WTC11 (cell line): ENCODE measurements at places on chromosomes 4 and X.

DNA sequence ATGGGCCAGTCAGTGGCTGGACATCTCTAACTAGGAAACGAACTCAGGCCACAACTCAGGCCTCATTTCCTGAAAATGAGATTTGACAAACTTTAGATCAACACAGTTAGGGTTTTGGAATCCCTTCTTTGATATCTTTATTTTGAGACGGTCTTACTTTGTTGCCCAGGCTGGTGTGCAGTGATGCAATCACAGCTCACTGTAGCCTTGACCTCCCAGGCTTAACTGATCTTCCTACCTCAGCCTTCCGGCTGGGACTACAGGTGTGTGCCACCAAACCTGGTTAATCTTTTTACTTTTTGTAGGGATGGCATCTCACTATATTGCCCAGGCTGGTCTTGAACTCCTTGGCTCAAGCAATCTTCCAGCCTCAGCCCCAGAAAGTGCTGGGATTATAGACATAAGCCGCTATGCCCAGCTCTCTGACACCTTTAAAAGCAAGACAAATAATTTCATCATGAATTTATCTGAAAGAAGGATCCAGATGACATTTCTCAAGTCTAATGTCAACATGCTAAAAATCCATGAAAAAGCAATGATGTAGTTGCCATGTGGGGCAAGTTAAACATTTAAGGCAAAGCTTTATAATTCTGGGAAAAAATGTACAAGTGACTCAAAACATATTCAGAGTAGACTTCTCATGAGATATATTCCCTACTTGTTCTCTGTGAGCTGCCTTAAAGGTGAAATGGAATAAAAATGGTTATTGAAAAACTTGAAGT lies 89.1 kb upstream of the CBR4 start:
- no peak for DNase-seq

DNA sequence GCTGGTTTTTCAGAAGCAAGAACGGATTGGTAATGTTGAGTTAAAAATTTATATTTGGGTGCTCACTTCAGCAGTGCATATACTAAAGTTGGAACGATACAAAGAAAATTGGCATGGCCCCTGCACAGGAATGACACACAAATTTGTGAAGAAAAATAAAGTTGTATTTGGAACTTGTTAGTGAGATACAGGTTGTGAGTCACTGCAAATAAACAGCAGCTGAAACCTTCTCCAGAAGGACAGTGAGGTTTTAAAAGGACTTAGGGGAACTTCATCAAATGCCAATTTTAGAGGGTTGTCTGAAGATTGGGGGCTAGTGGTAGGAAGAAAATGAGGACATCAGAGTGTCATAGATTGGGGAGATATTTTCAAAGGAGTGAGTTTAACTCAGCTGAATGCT lies 79.7 kb upstream of the ELOVL6 start:
- DNase-seq = no peak

- no peak for DNase-seq
These were observed 444.6 kb downstream of the STIM2 start for GRCh38 chr4:27305246-27305645.

DNA sequence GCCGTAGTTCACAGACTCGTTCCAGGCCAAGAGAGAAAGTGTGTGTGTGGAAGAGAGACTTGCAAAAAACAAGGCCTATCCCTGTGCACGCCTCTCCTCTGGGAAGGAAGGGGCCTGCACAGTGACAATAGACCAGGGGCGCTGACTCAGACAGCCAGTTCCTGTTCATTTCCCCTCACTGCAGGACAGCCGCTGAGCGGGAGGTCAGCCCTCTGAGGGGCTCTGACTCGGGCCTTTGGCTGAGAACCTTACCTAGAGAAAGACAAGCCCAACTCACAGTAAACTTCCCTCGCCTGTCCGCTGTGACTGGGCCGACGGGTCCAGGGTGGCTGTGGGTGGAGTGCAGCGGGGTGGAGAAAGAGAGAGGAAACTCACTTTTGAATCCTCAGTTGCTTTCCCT lies 52.1 kb downstream of the RTL5 start:
- DNase-seq = no peak

- DNase-seq = no peak
These were observed 109.6 kb downstream of the SHROOM4 start for GRCh38 chrX:50704360-50704759.

DNA sequence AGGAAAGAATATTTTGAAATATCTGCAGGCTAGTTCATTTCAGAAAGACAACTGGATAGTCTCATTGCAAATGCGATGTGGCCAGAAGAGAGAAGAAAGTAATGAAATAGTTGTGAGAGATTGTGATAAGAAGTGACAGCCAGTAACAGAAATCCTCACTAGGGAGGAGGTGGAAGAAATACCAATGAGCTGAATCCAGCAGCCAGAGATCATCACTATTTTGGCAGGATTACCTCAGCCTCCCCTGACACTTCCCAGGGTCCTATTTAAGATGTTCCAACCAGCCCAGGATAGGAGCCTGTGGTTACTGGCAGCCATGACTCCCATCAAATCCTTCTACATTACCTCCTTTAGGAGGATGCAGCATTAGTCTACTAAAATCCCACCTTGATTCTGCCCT lies 76.7 kb upstream of the ARHGAP24 start:
- no peak for DNase-seq

GRCh38 chr4:55982976-55983375 lies 34.2 kb downstream of the CEP135 start:
- DNase-seq = no peak

DNA sequence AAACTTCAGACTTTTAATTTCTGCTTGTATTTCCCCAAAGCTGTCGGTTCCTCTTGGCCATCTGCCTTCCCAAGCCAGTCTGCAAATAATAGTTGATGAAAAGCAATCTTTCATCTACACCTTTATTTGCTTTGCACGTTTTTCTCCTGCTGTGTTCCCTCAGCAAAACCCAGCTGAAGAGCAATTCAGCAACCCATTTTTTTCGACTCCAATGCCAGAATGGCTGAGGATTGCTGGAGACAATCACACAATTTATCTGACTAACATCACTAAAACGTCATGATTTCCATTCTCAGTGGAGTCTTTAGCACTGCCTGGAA lies 94.3 kb downstream of the GPRIN3 start:
- no peak for DNase-seq

DNA sequence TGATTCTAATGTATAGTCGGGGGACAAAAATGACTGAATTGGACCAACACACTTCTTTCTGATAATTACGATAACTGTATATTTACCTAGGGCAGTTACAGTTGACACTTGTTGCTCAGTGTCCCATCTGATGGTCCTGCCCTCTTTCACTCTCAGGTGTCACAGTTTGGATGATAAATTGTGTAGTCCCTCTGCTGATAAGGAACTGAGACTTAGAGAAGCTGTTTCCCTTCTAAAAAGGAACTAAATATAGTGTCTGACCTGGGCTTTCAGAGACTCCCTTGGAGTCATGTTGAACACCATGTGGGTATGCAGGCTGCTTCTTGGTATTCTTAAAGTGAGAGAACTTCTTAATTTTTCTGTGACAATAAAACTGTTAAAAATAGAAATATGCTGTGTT lies 23.7 kb upstream of the PNPLA4 start:
- no peak for DNase-seq

DNA sequence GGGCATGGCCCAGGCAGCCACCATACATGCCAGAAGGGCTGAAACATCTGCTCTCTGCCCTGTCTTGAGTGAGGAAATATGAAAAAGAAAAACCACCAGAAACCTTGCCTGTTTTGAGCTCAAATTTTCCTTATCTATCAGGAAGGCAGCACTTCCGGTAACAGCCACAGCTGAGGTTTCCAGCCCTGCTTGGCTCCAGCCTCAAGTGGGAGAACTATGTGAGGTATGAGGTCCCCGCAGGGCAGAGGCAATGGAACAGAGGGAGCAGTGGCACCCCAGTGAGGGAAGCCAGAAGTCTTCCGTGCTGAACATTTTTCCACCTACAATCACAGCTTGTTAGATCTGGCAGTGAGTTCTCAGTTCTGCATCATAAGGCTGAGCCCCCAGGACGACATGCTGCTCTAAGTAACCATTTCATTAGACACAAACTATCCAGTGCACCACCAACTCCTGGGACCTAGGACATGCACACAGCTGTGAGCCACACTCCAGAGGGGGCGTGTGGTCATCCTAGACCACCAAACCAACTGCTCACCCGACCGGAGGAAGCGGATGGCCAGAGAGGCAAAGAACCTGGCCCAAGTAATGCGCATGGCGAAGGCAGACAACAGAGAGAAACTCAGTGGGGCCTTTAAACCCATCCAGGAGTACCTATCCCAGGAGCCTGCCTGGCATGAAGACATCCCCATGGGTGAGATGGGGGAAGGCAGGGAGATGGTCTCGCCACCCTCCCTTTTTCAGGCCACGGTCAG lies 22.6 kb downstream of the WDR1 start:
- no peak for DNase-seq

GRCh38 chrX:119389871-119390501 lies 9.2 kb upstream of the SLC25A43 start:
- DNase-seq = peak; percentile 15

DNA sequence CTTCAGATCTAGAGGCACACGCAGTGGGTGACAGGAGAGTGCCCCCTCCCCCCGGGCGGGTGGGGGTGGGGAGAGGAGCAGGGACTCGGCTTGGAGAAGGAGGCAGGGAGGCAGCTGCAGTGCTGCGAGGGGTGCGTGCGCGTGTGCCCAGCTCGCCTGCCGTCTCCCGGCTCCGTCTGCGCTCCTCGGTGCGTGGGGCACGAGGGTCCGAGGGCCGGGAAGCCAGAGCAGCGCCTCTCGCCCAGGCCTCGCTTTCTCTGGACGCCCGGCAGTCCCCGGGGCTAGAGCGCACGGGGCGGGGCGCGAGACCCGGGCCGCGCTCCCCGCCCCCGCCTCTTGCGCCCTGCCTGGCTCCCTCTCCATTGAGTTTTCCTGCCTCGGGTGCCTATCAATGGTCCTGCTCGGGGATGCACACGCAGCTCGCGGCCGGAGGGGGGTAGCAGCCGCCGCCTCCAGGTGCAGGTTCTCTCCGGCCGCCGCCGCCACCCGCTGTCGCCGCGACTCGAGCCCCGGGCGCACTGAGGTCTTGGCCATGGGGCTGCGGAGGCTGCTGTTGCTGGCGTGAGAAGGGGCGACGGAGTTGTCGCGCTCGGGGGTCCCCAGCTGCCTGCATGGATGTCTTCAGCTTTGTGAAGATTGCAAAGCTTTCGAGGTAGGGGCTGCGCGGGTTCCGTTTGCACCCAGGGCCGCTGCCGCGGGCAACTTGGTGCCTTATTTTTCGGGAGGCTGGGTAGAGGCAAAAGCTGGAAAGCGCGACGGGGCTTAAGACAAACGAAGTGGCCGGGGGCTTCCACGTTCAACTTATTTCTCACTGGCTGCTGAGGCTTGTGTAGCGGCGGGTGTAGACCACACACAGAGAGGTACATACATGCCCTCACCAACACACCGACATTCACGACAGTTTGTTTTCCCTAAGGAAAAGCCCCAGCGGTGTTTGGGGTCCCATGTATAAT lies at the start of gene FRMPD4:
TSS of gene FRMPD4 (plus strand) at position 113 of the 953 bp plus-strand sequence. CDS start at position 612, 499 bp downstream.
- DNase-seq = peak; percentile 56

DNA sequence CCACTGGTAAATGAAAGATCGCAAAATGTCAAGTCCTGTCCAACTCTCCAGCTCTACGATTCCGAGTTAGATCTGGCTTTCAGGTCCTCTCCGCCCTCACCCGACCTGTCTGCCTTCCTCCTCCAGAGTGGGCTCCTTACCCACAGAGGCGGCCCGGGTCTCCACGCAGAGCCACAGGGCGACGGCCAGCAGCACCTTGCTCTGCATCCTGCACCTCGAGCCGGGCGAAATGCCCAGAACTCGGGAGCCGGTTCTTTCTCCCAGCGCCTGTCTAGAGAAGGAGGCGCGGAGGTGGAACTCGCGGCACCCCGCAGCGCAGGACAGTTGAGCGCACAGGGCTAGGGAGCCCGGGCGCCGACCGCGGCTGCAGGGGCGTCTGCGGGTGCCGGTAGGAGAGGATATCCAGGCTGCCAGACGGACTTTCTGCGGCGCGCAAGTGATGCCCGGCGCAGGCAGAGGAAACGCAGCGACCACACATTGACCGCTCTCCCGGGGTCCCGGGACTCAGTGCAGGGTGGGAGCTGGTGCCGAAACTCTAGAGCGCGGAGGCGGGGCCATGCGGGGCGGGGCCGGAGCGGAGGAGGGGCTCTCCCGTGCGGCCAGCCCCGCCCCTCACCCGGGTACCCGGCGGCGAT lies at the start of gene KDR:
TSS of gene KDR (minus strand) at position 509 of the 635 bp plus-strand sequence. CDS start at position 207, 302 bp downstream.
- peak; percentile 84 for DNase-seq

GRCh38 chrX:22481436-22481835 lies 208.7 kb downstream of the CBLL2 start:
- DNase-seq = no peak

DNA sequence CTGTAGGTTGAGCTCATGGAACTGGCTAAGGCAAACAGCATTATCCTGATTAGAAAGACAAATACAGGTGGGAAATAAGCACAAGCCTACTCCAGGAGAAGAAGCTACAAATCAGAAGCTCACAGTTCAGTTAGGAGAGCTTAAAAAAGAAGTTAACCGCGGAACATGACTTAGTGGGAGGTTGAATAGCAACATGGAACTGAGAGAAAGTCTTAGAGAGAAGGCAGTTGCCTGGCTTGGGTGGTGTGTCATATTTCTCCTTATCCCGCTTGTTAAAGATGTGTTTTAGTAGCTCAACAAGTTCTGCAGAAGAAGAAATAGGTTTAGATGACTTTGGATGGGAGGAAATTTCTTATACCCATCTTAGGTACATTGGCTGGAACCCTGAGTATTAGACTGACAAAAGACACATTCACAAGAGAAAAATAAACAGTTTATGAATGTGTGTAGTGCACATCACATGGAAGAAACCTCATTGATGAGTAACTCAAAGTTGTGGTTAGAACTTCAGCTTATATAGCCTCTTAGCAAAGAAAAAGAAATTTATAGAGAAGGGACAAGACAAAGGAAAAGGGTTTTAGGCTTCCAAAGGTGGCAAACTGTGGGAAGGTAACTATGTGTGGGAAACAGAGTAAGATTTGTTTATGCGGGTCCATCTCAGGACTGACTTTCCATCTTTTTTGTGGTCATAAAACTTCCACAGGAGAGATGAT lies 37.4 kb upstream of the RXFP1 start:
- no peak for DNase-seq

- DNase-seq = no peak
These were observed 106.2 kb downstream of the SMIM20 start for GRCh38 chr4:26020083-26020668.

DNA sequence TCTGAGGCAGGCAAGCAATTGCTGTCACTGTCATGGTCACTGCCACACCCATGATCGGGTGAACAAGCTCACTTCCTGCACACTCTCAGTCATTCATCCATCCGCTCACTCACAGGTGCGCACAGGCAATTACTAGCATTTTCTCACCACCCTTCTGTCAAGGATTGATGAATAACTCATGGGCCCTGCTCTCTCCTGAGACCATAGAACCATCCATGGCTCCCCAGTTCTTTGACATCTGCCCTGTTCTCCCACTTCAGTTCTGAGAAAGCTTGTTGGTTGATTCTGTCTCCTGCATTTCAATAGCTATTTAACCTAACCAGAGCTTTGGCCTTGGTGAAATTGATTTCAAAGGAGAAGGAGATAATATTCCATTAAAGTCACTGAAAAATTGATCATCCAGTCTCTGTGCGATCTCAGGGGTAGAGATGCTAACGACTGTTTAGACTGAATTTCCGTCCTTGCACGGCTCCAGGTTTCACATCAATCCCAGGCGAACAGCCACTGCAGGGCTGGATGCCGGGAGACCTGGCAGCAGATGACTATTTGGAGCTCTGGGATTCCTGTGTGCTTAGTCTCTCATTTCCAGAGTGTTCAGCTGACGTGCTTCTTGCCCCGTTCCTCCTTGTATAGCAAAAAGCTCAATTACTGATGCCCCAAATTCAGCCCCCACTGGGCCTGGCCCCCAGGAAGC lies 36.9 kb upstream of the ADRA2C start:
- no peak for DNase-seq
